ENCODE measurements at places on chromosomes 5 and 9. TPM values are rescaled to one million over a fixed set of nuclear protein-coding genes. Genes with fewer than 3 reads are reported as not detected.

C5orf34 gene
- total RNA-seq, result 1.4 TPM

KCTD16 gene
- 0.10 TPM for total RNA-seq

PCDHA2 gene
- not detected for total RNA-seq

PCDHA4 gene
- not detected for total RNA-seq

PCBD2 gene
- 5.7 TPM for total RNA-seq

PCDHAC2 gene
- not detected for total RNA-seq

OLFM1 gene
- total RNA-seq, result 0.58 TPM

Data from glomerular endothelial cell (primary cell).